ENCODE measurements at places on chromosomes 5 and 9.
A peak's percentile ranks its signal among the peaks of the same experiment; 100 is the strongest.

DNA sequence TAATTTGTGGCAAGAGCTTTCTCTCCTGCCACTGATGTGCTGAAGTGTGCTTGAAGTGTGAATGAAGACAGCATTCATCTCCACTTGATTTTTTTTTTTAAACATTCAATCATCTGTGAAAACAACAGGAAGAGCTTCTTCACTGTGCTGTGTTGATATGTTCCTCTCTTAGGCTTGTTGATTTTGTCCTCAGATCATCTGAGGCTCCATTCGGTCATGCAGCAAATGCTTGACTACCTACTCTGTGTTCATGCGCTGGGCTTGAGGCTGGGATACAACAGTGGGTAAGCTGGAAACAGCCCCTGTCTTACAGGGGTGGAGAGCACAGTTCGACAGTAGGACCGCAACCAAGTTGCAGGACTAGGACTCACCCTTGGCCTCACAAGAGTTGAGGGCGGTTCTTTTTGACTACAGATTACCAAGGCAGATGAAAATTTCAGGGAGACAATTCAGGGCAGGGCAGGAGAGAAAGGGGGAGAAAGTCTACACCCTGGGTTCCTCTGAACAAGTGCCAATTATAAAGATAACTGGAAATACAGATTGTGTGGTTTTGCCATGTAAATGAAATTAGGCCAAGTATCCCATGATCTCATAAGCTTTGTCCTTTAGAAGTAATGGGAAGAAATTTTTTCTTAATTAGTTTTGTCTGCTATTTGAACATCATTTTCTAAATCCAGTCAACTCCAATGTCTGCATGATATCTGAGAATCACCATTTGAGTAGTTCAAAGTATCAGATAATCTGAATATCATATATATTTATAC, 31.0 kb upstream of the F2R start:
- DNase-seq: no peak

- DNase-seq: no peak
Measured at GRCh38 chr9:38467404-38467803, 43.1 kb upstream of the IGFBPL1 start.

- DNase-seq: no peak
Measured at GRCh38 chr5:122434205-122434970, 122.4 kb downstream of the SNCAIP start.

- DNase-seq: peak; percentile 96
Measured at GRCh38 chr9:133144142-133144903, 19.4 kb downstream of the GBGT1 start.

DNA sequence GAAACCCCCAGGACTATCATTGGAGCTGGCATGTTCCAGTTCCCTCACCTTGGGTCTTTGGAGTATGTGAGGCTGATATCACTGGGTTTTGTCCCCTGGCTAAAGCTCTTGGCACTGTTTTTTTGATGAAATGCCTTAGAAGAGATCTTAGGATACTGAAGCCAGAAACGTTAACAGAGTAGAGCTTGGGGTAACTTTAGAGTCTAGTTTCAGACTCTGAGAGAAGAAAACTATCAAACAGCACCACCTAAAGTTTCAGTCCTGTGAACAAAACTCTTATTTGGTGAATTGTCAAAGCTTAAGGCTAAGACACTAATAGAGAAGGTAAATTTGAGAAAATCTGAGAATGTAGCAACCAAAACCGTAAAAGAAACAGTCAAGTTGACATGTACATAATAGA, 111.7 kb upstream of the PUM3 start:
- no peak for DNase-seq

DNA sequence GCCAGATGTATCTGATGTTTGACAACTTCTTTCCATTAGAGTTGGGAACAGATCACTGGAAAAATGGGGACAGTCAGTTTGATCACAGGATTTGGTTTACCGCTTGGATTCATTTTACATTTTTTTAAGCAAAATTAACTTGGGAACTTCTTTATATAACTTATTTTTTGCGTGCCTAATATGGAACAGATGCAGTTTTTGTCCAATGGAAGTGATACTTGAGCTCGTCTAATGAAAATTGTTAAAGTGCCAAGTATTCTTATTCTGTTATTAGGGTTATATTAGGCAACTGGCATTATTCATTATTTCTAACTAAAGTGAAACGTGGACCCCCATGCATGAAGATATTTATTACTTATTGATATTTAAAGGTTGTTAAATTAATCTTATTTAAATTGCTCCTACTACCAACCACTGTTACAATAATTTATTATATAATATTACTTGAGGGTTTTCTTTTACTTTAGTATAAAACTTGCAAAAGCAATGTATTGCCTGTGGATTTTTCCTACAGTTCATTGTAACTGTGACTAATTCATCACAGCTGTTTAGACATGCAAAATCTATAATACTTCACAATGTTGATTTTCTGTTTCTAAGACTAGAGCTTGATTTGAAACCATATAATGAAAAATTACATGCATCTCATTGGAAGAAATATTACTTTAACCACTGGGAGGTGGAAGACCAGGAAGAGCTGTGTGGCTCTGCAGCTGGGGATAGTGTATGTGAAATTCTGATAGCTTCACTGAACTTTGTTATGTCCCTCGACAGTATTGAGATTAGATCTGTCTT, 787.3 kb upstream of the WWC1 start:
- no peak for DNase-seq

DNA sequence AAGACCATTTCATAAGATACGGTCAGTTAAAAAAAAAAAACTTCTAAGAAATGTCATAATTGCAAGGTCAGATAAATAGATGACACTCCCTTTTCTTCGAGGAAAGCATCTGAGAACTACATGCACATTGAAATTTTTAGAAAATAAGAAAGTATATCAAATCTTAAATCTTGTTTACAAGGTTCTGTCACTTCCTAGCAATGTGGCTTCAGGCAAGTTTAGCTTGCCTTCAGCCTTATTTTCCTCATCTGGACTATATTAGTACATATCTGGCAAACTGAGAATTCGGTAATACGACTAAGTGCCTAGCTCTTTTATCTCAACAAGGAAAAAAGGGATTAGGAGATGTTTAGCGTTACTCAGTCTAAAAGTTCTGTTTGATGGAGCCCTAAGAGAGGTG, 32.5 kb upstream of the OR2K2 start:
- DNase-seq: no peak

GRCh38 chr5:140146523-140146842, 20.7 kb downstream of the IGIP start:
- DNase-seq: no peak

DNA sequence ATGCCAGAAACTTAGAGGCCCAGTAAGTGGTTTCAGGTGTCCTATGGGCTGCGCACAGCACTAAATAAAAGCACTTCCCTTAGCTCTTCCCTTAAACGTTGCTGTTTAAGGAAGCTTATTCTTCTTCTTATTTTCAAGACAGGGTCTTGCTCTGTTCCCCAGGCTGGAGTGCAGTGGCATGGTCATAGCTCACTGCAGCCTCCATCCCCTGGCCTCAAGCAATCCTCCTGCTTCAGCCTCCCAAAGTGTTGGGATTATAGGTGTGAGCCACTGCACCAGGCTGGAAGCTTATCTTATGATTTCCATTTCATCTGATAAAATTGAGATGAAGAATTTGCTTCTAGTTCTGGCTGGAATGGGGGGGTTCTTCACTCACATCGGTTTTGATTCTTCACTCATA, 15.6 kb upstream of the TJP2 start:
- DNase-seq: no peak

DNA sequence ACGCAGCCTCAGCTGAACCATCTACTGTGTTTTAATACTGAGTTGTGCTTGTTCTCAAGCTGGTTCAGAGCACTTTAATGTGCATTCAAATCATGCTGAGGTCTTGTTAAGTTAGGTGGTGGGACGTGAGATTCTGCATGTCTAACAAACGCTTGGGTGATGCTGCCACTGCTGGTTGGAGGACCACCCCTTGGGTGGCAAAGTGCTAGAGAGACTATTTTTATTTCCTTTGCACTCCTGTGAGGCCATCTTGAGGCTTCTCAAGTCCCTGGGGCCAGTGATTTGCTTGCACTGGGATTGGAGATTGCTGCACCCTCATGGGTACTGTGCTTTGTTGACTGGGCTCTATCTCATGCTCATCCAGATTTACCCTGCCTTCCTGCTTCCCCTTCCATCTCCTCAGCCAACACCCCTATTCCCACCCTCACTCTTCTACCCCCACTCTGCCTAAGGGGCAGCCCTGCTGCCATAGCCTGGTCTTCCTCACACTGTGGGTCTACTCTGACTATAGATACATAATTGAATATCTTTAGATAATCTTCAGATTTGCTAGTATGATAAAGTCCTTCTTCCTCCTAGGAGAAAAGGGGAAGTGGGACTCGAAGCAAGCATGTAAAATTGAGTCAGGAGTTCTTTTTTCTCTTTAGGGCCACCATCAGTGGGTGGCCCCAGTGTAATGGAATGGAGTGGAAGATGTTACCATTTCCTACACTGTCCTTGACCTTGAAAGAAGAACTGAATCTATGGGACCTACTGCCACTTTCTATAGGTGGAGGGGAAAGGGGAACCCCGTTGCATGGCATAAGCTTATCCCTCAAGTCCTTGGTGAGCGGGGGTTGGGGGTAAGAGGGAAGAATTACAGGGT, 45.1 kb upstream of the SUB1 start:
- DNase-seq: no peak

DNA sequence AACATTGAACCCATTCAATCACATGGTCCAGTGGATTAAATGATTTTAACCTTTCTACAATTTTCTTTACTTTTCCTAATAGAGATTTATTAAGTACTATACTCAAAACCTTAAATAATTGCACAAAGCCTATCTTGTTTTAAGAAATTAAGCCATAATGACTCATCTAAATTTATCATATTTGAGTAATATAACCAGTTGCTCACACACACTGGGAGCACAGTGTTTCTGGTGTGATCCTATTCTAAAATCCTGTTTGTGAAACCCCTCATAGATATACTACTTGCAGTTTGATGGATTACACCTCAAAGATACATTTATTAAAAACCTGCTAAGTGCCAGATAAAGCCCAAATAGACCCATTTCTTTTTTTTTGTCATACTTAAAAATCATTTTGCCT, 668.3 kb upstream of the CDH18 start:
- DNase-seq: no peak

DNA sequence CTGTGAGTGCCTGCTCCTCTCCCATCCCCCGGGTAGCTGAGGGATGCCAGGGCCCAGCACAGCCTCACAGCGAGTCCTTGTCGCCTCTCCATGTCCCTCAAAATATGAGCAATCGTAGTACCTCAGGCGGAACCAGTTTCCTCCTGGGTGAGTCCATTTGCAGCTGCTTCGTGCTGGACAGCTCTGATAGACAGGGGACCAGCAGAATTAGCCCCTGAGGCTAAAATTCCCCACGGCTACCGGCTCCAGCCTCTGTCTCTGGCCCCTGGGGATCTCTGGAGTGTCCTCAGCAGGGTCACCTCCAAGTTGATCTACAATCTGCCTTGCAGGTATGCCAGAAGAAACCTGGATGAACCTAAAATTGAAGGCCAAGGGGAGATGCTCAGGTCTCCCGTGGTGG, 115.8 kb upstream of the FBXL7 start:
- DNase-seq: no peak

DNA sequence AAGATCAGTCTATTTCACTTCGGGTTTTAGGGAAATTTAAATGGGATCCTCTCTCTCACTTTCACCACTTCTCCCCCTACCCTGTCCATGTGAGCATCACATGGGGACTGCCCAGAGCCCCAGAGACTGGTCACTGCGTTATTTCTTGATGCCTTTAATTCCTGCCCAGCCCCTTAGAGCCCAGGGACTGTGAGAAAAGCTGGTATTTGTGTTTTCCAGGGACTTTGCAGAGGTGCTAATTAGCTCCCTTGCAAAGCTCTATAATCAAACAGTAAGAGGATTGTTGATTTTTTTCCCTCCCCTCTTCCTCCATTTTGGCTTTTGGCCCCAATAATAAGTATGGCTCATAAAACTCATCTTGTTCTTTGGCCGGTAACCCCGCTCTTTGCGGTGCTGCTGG, 35.6 kb downstream of the NTRK2 start:
- DNase-seq: no peak

- no peak for DNase-seq
Measured at GRCh38 chr5:154576429-154576806, 98.4 kb upstream of the HAND1 start.

GRCh38 chr5:133642153-133642722, 29.9 kb upstream of the FSTL4 start:
- no peak for DNase-seq

DNA sequence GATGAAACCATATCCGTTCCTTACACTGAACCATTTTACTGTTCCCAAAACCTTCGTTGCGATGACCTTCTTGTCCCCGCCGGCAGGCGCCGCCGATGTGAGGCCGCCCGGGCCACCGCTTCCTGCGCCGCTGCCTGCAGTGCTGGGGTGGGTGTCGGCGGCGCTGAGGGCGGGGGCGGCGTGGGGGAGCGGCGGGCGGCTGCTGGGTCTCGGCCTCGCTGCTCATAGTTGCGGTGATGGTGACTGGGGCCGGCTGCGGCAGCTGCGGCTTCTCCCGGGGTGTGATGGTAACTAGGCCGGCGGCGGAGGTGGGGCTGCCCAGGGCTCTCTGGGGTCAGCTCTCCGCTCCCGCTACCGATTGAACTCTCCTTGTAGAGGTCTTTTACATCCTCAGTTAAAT, 14.1 kb upstream of the OR2S2 start:
- DNase-seq: peak; percentile 7

DNA sequence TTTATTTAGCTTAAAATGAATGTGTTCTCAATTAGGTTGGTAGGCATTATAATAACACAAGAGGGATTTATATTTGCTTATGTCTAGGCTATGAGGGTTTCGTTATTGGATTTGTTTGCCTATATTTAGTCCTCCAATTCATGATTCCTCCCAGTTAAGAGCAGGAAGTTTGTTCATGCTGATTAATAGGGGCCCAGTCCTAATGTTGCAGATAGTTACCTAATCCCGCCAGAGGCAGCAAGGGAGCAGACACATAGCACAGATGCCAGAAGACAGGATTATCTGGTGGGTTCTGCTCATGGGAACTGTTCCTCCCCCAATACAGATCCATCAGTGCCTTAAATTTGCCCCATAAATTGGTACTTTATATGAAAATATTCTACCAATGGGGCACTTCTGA, 100.8 kb upstream of the TLE4 start:
- DNase-seq: no peak

DNA sequence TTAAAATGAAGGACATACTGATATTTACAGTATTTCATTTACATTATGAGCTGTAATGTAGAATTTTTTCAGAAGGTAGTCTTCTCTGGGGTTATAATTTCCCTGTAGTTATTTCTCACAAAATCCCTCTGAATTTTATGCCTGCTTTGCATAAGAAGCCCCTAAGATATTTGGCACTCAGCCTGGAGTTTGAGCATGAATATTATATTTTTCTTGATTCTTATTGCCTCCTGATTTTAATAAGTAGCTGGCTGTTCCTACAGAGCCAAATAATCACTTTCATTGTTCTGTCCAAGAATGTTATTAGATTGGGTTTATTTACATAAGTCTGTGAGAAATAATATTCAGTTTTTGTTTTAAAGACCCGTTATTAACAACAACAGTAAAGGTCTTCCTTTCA, 195.0 kb downstream of the FER start:
- no peak for DNase-seq

GRCh38 chr9:105646879-105647594, 15.2 kb upstream of the TAL2 start:
- DNase-seq: no peak

GRCh38 chr5:159995907-159996306, 13.0 kb upstream of the TTC1 start:
- no peak for DNase-seq

Measured in effector memory CD8-positive, alpha-beta T cell (primary cell).